Activated CD8-positive, alpha-beta memory T cell treated with anti-CD3 and anti-CD28 coated beads for 4 hours (primary cell): ENCODE measurements at places on chromosomes 11 and 22.

- no peak for DNase-seq
These were observed 580 bp downstream of the DTX4 start for GRCh38 chr11:59172345-59173079.

GRCh38 chr22:33580310-33580709 lies 340.0 kb downstream of the LARGE1 start:
- DNase-seq, result no peak

DNA sequence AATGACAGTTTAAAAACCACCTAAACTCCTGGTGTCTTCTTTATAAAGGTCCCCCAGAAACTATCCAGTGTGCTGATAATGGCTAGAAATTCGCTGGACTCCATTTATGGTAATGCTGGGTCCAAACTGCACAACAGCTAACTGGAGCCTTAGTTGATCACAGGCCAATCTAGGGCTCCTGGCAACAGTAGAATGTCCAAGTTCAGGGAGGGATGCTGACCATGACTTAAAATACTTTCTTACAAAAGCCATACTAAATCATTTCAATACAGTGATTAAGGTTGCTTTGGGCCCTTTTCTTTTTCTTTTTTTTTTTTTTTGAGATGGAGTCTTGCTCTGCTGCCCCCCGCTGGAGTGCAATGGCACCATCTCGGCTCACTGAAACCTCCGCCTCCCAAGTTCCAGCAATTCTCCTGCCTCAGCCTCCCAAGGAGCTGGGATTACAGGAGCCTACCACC lies 14.5 kb upstream of the GAB2 start:
- DNase-seq, result no peak

DNA sequence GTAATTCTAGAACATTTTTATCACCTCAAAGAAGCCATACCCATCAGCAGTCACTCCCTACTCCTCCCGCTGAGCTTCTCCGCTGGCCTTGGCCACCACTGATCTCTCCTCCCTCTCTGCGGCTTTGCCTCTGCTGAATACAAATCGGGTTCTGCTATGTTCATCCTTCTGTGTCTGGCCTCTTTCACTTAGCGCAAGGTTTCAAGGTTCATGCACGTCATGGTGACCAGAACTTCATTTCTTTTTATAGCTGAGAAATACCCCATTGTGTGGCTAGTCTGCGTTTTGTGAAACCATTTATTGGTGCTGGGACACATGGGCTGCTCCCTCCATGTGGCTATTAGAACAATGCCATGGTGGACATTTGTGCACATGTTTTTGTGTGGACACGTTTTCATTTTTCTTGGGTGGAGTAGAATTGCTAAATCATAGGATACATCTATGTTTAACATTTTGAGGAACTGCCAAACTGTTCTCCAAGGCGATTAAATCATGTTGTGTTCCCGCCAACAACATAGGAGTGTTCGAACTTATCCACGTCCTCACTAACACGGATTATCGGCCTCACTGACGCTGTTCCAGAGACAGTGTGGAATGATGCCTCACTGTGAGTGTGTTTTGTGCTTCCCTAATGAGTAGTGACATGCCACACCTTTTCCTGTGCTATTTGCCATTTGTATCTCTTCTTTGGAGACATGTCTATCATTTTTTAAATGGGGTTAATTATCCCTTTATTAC lies 24.2 kb upstream of the KRTAP5-6 start:
- DNase-seq, result no peak

DNA sequence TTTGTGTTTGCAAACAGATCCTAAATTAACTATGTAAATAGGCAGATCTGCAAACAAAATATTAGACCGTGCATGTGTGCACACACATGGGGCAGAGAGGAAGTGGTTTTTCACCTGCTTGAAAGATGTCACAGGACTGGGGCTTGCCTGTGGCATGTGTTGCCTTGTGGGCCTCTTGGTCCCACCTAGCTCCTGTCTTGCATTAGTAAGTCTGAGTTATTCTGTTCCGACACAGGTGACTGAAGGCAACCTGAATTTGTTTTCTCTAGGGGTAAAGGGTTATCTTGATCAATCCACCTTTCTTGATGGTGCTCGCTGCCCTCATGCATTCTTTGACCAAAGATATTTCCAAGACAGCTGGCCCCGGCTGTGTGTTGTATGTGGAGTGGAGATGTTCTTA lies 667.5 kb downstream of the NTM start:
- no peak for DNase-seq

DNA sequence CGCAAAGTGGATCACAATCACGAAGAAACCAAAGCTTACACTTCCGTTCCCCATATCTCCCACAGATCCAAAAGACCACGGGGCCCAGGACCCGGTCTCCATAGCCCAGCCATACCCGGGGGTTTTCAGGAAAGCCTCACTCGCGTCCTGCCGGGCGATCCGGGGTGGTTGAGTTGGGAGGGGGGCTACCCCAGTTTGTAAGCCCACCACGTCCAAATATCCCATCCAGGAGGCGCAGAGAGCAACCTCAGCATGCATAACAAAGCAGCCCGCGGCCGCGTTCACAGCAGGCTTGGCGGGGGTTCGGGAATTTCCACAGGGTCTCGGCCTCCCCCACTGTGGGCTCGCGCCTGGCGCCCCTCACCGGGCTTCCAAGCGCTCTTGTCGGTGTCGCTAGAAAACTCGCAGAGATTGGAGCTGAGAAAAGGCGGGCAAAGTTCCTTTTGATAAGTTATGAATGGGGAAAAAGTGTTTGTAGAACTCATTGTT lies 9.5 kb downstream of the SDF2L1 start:
- no peak for DNase-seq

- DNase-seq, result no peak
These were observed 54.9 kb downstream of the DHCR7 start for GRCh38 chr11:71393283-71393682.

DNA sequence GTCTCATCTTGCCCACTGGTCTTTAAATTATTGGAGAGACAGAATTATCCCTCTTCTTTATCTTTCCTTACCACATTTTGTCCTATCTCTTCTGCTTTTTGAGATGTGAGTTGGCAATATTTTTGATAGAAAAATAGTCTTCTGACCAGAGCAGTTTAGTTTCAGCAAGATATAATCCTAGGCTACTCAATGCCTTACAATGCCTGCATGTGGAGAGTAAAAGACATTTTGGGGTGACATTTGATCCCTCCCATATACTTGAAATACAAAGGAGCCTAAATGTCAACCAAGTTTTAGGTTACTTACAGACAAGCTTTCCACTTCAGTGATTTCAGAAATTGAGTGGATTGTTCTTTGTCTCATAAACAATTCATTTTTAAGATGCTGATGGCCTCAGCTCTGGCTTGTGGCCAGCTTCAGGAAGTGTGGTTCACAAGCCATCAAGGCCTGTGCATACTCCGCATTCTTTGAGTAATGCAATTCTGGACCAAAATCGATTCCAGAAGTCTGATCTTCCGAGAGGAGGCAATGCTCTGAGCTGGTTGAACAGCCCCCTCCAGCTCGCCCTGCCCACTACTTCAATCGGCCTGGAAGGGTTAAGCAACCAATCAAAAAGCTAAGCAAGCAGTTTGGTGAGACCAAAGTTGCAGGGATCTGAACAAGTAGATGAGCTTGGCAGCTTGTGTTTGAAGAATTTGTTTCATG lies 274.4 kb downstream of the BLID start:
- no peak for DNase-seq

DNA sequence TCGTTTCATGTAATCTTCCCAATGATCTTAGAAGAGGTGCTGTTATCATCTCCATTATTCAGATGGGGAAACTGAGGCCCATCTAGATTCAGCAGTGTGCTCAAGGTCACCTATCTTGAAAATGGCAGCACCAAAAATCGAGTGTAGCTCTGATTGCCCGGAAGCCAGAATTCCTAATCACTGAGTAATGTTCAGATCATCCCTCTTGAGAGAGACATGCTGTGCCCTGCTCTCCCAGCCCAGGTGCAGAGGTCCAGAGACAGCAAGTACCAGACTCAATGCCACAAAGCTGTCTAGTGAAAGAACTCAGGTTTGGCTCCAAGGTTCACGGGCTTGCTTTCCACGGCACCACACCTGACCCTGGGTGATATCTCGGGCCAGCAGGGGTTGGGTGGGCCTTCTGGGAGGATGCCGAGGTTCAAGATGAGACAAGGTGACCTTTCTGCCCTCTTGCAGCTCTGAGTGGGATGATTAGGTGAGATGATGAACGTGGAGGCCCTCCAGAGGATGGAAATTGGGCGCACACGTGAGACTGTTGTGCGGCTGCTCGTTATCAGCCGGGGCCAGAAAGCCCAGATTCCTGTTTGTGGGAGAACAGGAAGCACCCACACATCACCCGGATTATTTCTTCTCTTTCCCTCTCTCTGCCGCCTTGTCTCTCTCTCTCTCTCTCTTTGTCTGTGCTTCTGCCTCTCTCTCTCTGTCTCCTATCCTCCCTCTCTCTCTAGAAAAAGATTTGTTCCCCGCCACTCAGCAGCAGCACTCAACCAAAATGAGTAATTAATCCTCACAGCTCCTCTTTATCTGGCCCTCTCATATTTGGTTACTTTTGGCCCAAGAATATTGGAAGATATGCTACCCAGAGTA lies 19.0 kb upstream of the RASD2 start:
- no peak for DNase-seq

DNA sequence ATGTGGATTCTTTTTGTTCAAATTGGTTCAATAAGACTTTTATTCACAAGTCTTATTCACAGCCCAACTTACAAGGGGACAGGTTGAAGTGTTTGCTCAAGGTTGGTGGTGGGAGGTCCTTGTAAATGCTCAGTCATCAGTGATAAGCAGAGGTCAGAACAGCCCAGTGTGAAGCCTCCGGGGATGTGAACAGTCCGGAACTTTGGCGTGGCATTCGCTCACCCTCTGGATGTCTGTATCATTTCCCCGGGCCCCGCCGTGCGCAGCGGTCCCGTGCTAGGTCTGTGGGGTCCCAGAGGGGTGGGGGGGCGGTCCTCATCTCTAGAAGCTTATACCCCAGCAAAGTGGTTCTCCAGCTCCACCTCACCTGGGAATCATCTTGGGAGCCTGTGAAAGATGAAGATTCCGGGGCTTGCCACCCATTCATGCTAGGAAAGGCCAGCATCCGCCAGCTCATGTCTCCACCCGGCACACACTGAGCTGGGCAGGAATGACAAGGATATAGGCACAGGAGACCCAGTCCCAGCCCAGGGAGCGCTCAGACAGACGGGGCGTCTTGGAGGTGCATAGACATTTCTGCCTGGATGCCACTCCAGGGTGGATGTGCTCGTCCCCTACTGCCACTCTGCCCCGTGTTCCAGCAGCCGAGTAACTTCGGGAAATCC lies 327.5 kb downstream of the TBC1D22A start:
- DNase-seq, result no peak

- DNase-seq, result no peak
These were observed 75.2 kb downstream of the CABIN1 start for GRCh38 chr22:24086310-24086709.

GRCh38 chr22:40422558-40423309 lies 52.3 kb downstream of the SGSM3 start:
- DNase-seq, result no peak

DNA sequence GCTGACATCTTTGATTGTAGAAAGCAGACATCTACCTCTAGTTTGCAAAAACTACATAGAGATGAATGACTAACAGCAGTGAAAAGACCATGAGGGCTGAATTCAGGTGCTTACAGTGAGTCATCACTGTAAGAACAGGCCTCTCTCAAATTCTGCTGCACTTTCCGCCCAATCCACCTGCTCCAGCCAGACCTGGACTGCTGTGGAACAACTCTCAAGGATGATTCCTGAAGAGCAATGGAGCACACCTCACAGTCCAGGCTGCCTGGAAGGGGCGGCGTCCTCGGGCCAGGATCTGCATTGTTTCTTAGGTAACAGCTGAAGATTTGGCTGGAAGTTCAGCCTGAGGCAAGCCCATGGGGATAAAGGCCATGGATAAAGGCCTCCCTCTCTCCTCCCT lies 15.1 kb downstream of the APOL2 start:
- no peak for DNase-seq

GRCh38 chr22:25008666-25009065 lies 56.1 kb downstream of the KIAA1671 start:
- no peak for DNase-seq

- no peak for DNase-seq
These were observed 35.8 kb downstream of the MTNR1B start for GRCh38 chr11:93005239-93005638.

GRCh38 chr22:36913427-36914389 lies at the start of gene CSF2RB:
TSS of gene CSF2RB (plus strand) at chr22:36913628. CDS start at chr22:36922208, 8,580 bp downstream.
- DNase-seq, result no peak

DNA sequence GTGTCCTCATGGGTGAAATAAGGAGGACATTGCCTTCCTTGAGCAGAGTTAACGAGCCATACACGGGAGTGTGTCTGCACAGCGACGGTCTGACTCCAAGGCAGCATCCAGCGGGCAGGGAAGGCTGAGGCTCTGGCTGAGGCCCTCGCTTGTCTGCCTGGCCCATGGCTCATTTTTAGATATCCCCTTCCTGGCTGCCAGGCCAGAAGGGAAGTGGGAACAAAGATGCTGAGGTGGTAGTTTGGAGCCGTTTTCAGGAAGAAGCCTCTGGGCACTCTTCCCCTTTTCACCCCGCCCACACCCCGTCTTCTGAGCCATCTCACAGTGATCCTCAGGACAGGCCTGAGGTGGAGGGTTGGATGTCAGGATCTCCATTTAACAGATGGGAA lies 3.0 kb upstream of the SLCO2B1 start:
- DNase-seq, result no peak

GRCh38 chr22:22062306-22062793 lies 79.8 kb upstream of the TOP3B start:
- no peak for DNase-seq

DNA sequence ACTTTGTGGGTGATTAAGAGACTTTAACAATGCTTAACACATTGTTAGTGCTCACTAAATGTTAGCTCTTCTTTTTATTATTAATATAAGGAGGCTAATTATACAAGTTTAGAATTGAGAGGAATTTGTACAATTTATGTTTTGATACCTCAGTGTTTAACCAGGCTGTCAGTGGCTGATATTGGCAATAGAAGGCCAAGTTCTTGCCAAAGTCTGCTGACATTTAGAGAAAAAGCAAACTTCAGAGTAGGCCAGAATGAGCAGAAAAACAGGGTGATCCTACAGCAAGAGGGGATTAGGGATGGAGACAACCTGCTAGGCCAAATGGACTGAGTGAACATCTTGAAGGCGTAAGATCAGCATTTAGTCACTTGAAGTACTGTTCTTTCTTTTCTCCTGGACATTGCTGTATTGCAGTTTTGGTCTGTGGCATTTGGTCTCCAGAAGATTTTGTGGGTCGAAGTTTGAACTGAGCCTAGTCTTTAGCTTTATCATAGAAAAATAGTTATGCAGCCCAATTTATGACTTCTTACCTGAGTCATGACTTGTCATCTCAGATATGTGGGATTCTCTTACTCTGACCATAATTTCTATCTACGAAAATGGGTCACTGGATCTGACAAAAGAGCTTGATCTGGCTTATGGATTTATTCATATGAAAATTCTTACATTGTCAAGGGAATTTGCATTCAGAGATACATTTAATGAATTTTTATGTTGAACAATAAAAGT lies 9.0 kb downstream of the TRIM44 start:
- DNase-seq, result no peak

DNA sequence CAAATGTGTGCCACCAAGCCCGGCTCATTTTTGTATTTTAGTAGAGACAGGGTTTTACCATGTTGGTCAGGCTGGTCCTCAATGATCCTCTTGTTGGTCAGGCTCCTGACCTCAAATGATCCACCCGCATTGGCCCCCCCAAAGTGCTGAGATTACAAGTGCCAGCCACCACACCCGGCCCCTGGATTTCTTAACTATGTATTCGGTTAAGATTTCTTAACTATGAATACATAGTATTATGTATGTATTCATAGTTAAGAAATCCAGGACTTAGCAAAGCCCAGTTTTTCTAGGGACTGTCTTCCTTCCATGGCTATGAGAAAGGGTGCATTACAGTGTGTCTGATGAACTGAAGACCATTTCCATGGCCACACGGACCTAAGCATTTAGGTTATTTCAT lies 1.7 kb downstream of the C11orf91 start:
- DNase-seq, result no peak

GRCh38 chr11:7671347-7672215 lies 1.7 kb downstream of the CYB5R2 start:
- no peak for DNase-seq
